Left renal pelvis (tissue), 4 donors: ENCODE measurements at places on chromosomes 3 and 15.

DNA sequence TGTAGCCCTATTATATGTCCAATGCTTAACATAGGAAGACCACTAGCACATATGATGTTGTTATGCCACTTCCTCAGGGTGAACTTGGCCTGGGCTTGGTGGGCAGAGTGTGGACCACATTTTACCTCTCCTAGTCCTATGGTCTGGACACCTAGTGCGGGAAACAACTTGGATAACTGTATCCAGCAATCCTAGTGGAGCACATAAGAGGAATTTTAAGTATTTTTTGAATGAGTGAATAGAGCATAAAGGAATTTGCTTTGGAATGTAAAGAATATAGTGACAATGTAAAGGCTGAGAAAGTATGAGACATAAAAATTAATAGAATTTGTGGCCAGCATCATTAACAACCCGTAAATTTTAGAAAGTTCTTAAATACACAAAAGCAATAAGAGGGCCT, 528.9 kb downstream of the IGSF11 start:
- DNase-seq = no peak

GRCh38 chr3:119774444-119774843, 7.5 kb upstream of the NR1I2 start:
- no peak for DNase-seq

DNA sequence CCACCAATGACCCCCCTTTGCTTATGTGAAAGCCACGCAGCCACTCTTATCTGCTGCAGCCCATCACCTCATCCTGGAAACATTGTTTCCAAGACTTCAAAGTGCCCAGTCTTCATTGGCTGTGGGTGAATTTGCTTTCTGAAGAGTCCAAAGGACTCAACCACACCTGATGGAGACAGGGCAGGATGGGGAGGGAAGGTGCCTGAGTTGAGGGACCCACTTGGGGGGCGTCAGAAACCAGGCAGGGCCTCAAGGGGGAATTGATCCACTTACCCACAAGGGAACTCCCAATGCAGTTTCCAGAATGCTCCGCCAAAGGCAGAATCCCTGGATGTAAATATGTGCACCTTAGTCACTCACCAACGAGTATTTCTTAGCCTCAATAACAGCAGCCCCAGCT, 147.9 kb upstream of the ATP2B2 start:
- DNase-seq = no peak

- no peak for DNase-seq
These were observed 1007.2 kb upstream of the ALCAM start for GRCh38 chr3:104359546-104359945.

DNA sequence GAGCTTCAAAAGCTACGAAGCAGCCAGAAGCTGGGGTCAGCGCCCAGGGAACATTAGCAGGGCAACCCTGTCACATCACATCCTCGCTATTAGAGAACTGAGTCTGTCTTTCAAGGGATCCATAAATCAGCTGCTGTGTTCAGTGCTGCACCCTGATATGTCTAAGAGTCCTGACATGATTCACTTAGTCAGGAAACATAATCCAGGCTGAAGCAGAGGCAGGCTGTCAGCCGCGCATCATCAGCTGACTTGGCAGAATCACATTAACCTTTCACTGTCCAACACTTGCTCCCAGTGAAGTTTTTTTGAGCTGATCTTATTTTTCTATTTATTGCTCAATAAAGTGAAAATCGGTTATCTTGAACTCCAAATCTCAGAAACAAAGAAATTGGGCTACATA, 23.5 kb downstream of the MYH15 start:
- peak; percentile 21 for DNase-seq

DNA sequence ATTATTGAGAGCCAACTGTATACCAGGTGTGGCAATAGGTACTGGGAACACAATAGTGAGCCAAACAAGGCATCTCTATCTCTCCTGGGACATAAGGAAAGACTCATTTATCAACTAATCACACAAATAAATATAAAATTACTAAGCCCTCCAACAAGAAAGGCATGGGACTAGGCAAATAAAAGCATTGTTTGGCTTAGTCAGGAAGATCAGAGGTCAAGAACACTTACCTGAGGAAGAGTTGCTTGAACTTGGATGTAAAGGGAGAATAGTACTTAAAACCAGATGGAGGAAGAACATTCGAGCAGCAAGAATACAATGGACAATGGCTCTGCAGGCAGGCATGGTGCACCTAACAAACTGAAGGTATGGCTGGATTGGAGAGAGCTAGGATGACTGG, 300.7 kb downstream of the WDR72 start:
- DNase-seq = no peak

DNA sequence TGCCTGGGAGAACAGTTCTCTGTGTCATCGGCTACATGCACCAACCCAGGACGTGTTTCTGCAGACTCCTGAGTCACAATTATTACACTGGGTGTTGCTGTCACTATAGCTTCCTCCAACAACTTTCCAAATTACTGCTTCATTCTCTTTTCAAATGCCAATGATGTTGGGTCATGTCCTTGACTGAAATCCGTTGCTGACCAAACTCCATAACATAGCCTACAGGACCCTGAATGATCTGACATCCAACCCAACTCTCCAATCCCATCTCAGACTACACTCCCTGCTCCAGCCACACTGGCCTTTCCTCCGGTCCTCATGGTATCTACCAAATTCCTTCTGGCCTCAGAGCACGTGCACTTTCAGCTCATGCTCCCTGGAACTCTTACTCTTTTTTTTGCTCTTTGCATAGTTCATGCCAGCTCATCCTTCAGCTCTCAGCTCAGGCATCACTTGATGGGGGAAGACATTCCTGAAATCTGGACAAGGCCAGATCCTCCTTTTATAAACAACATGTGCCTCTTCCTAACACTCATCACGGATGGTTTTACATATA, 108.8 kb upstream of the PTPRG start:
- no peak for DNase-seq

- DNase-seq = peak; percentile 8
These were observed 366.8 kb upstream of the ZNF385D start for GRCh38 chr3:22117751-22118346.

GRCh38 chr3:87696124-87697013, 362.4 kb downstream of the CGGBP1 start:
- no peak for DNase-seq

DNA sequence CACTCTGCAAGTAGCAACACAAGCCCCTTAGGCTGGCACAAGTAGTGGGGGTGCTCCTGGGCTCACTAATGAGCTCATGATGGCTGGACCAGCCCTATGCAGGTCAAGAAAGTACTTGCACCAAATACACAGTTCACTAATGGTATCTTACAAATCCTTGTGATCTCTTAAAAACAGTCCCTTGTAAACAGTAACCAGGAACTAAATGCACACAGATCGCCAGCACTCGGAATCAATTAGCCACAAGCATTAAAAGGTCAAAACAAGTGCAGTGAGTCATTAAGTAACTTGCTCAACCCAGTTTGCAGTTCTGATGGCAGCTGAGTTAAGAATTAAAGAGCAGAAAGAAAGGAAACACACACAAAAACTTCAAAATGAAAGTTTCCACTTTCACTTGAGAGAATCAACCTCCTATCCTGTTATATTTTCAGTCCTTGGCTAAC, 43.2 kb downstream of the ARHGEF3 start:
- DNase-seq = no peak

GRCh38 chr3:195582947-195583346, 793 bp downstream of the APOD start:
- DNase-seq = no peak
